ENCODE measurements at places on chromosomes 5 and 9. TPM values are rescaled to one million over a fixed set of nuclear protein-coding genes. Genes with fewer than 3 reads are reported as not detected.

The RNF20 gene
- 17.5 TPM for total RNA-seq

The TMEM174 gene
- not detected for total RNA-seq

The IFNE gene
- 0.76 TPM for total RNA-seq

The STK32A gene
- total RNA-seq: under 0.01 TPM

The IL4 gene
- not detected for total RNA-seq

The ORM1 gene
- not detected for total RNA-seq

The FGD3 gene
- total RNA-seq: 0.16 TPM

The STRBP gene
- 11.4 TPM for total RNA-seq

The SPATA31A6 gene
- not detected for total RNA-seq

The OTP gene
- total RNA-seq: not detected

The PTPN3 gene
- total RNA-seq: 22.1 TPM

The PDE6A gene
- total RNA-seq: under 0.01 TPM

The FOXE1 gene
- total RNA-seq: 16.9 TPM

The RGS7BP gene
- not detected for total RNA-seq

The FST gene
- total RNA-seq: 230 TPM

The CAVIN4 gene
- 0.08 TPM for total RNA-seq

The ATP10B gene
- not detected for total RNA-seq

The CACNA1B gene
- total RNA-seq: under 0.01 TPM

The PHF24 gene
- 0.27 TPM for total RNA-seq

The TEX10 gene
- 27.2 TPM for total RNA-seq

The SLC4A9 gene
- total RNA-seq: not detected

The HOMER1 gene
- total RNA-seq: 6.3 TPM

The ABCA1 gene
- total RNA-seq: 10.1 TPM

The NDST1 gene
- total RNA-seq: 73.5 TPM

The PCDHGA3 gene
- 0.04 TPM for total RNA-seq

The GPSM1 gene
- 6.9 TPM for total RNA-seq

The NXNL2 gene
- 0.23 TPM for total RNA-seq

The SLC23A1 gene
- not detected for total RNA-seq

The CSNK1G3 gene
- total RNA-seq: 54.7 TPM

The SMIM33 gene
- not detected for total RNA-seq

The HRH2 gene
- not detected for total RNA-seq

The ZNF454 gene
- total RNA-seq: 0.08 TPM

The NHP2 gene
- total RNA-seq: 378 TPM

The SLC45A2 gene
- not detected for total RNA-seq

The SEPTIN8 gene
- 32.7 TPM for total RNA-seq

The FGF1 gene
- total RNA-seq: not detected

The FEM1C gene
- total RNA-seq: 5.8 TPM

The CKMT2 gene
- total RNA-seq: not detected

The SPATA31D4 gene
- total RNA-seq: not detected
